ENCODE measurements at places on chromosomes 5 and 9.

- H3K4me1 ChIP-seq, result peaks cover 2% of the 10 kb centered on the region
- no peak for DNase-seq
- H3K27ac ChIP-seq, result no peak overlapping the region
- H3K36me3 ChIP-seq, result no peaks in the 10 kb centered on the region
Measured at GRCh38 chr5:143793249-143793648, 18.7 kb upstream of the HMHB1 start.

- no peak for DNase-seq
- H3K36me3 ChIP-seq, result no peaks in the 10 kb centered on the region
Measured at GRCh38 chr5:149432911-149433401, 53.9 kb upstream of the IL17B start.

DNA sequence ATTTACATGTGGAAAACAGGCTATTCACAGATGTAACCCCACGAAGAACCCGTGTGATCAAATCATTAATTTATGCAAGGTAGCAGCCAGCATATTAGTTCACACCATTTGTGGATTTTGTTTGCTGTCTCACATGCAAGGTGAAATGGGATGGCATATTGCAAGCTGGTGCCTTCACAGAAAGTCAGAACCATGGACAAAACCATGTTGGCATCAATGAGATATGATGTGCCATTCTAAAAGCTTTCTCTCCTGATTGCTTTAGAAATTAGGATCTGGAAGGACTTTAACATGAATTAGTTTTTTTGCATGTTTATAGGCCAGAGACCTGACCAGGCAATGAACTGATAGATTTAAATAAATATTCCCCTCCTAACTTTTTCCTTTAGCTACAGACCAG is 129.3 kb downstream of the SEMA6A start:
- H3K4me1 ChIP-seq, result peaks cover 4% of the 10 kb centered on the region
- H3K27me3 ChIP-seq, result no peaks in the 10 kb centered on the region
- H3K4me3 ChIP-seq, result no peak overlapping the region
- H3K27ac ChIP-seq, result no peak overlapping the region
- H3K36me3 ChIP-seq, result peaks cover 15% of the 10 kb centered on the region
- DNase-seq, result no peak

DNA sequence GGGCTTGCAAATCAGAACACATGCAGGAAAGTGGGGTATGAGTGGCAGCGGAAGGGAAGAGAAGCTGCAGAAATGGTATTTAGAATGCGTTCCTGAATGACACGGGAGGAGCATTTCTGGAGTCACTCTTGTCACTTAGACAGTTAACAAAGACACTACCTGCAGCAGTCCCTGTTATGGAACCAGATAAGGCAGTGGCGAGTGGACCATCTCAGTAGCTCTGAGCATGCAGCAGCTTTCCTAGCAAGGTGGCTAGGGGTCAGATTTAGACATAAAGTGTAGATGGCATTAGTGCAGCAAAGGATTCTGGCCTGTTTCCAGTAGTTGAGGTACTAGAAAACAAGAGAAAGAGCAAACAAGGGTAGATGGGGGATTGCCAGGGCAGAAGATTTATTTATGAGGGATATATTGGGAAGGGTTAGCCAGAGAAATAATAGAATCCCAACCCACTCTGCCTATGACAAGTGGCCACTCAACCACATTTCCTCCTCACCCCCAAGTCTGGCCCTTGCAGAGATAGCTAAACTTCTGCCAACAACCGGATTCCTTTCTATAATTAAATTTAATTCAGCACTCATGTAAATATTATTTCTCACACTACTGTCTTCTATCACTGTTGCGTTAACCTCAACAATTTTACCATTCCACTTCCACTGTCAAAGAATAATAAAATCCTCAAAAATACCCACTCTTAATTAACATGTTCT is 201.6 kb downstream of the DCP2 start:
- no peak overlapping the region for H3K4me3 ChIP-seq
- DNase-seq, result no peak
- H3K27ac ChIP-seq, result no peak overlapping the region
- no peaks in the 10 kb centered on the region for H3K36me3 ChIP-seq
- H3K27me3 ChIP-seq, result no peaks in the 10 kb centered on the region
- H3K4me1 ChIP-seq, result peaks cover 6% of the 10 kb centered on the region

DNA sequence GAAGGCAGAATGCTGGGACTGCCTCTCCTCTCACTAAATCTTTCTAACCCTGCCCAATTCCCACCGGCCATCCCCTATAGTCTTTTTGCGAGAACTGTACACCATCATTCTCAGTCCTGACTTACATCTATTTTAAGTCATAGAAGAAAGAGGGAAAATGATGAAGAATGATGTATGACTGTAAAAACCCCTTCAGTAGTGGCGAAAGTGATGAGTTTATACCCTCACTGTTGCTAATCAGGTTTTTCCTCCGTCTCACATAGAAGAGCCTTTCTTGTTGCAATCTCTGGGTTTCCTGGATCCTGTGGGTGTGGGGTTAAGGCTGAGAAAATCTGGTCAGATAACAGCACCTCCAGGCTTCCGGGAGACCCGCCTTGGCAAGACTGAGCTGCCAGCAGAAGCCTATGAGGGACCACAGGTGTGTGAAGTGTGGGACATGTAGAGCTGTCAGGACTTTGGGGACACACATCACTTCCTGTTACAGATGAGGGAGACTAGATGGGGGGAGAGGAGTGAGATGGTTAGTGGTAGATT is 147.1 kb upstream of the SLC12A2 start:
- no peak overlapping the region for H3K27ac ChIP-seq
- no peak for DNase-seq

All from H1 (cell line).